ENCODE measurements at places on chromosomes 12 and 14.
A peak's percentile ranks its signal among the peaks of the same experiment; 100 is the strongest.

DNA sequence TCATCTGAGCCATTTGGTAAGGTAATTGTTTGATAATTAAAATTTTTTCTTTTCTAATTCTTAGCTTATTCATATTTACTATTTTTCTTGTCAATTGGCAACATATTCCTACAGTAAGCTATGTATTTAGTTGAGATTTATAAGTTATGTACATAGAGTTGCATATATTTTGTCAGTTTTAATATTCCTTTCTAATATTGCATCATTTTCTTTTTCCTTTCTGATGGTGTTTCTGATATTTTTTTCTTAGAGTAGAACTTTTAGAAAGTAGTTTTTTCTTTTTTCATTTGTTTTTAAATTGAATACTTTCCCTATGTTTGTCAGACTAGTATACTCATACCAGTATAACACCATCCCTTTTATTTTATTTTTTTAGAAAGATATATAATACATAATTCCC lies 131.3 kb downstream of the TTC6 start:
- H3K27ac ChIP-seq, result no peak overlapping the region
- DNase-seq, result no peak
- no peak overlapping the region for H3K4me3 ChIP-seq
- H3K27me3 ChIP-seq, result no peaks in the 10 kb centered on the region

DNA sequence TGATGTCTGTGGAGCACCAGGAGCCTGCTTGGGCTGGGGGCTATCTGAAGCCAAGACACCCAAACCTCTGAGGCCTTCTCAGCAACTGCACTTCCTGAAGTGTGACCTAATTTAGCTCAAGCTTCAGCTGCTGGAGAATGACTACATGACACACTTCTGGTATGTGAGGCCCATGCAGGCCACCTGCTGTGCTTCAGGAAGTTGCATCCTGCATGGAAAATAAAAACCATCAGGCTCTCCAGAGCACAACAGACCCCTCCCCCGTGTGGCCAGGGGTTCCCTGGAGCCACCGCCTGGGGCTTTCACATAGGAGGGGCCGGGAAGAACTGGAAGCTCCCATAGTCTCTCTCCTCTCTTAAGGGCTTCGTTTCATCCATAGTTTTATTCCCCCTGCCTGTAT lies 217.7 kb downstream of the SLC15A4 start:
- no peak overlapping the region for H3K4me3 ChIP-seq
- no peaks in the 10 kb centered on the region for H3K4me1 ChIP-seq
- no peak for DNase-seq
- H3K36me3 ChIP-seq, result no peaks in the 10 kb centered on the region
- H3K27me3 ChIP-seq, result no peaks in the 10 kb centered on the region
- H3K27ac ChIP-seq, result no peak overlapping the region

GRCh38 chr14:75295491-75296345 lies 17.1 kb downstream of the FOS start:
- peak overlapping the region; percentile 97 for H3K27ac ChIP-seq
- peak; percentile 89 for DNase-seq
- no peaks in the 10 kb centered on the region for H3K27me3 ChIP-seq
- no peaks in the 10 kb centered on the region for H3K36me3 ChIP-seq
- peak overlapping the region; percentile 40 for H3K4me3 ChIP-seq
- H3K4me1 ChIP-seq, result peaks cover 17% of the 10 kb centered on the region

- no peak overlapping the region for H3K4me3 ChIP-seq
- no peaks in the 10 kb centered on the region for H3K36me3 ChIP-seq
- DNase-seq, result peak; percentile 83
Observed at GRCh38 chr14:94936401-94936892, 166.5 kb upstream of the GSC start.

Measured in cardiac muscle cell (in vitro differentiated cells and primary cell).